Cortex of kidney (tissue), 1 donor: ENCODE measurements at places on chromosomes 5 and 9.

- DNase-seq, result no peak
Measured at GRCh38 chr5:73027361-73027760, 71.5 kb downstream of the FCHO2 start.

DNA sequence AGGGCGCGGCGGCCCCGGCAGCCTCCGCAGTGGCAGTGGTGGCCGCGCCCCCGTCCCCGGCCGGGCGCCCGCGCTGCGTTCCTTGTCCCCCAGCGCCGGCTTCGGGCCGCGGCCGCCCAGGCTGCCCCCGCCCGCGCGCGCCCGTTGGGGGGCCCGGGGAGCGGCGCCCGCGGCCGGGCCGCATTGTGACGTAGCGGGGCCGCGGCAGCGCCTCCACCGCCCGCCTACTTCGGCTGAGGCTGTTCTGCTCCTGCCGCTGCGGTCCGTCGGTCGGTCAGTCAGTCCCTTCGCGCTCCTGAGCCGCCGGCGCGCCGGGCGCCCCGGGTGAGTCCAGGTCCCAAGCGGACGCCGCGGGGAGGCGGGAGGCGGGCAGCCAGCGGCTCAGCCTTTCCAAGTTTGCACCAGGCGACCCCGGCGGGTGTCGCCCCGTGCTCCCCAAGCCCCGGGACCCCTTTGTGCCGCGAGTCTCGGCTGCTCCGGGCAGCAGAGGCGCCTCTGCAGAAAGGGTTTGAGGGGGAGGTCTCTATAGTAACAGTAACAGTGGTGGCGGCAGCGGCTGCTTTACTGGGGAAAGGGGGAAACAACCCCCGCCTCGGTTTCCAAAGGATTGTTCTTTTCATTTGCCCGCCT lies at the start of gene SNCAIP:
SNCAIP (plus strand) TSS at position 277 of the 630 bp plus-strand sequence. CDS start 78,898 bp downstream, outside the sequence.
- DNase-seq, result peak; percentile 13

DNA sequence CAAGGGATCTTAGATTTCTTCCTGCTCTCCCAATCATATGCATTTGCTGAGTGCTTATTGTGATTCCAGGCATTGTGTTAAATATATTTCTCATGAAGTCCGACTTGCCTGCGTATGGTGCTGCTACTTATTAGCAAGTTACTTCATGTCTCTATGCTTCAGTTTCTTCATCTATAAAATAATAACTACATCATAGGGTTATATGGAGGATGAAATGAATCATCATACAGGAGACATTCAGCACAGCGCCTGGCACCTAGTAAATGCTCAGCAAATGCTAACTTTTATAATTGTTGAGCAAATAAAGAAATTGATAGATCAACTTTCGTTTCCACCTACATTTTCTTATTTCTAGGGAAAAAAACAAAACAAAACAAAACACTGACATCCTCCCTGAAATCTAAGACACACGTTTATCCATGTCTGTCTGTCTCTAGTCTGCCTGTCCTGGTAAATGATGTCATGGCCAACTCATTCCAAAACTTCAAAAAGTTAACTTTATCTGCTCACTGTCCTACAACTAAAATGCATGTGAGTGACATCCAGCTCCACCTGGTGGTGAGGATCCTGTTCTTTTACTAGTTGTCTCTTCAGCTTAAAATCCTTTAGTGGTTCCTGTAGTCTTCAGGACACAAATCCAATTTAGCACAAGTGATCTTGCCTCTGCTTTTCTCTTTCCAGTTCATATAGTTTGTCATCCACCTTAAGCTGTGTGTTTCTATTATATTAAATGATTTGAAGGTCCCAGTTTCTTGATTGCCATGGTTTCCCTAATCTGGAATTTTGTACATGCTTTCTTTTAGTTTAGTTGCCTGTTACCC lies 27.7 kb downstream of the PPP3R2 start:
- no peak for DNase-seq

- no peak for DNase-seq
Measured at GRCh38 chr5:135467051-135467625, 15.0 kb upstream of the TIFAB start.

GRCh38 chr9:109378316-109378715 lies 57.5 kb upstream of the EPB41L4B start:
- no peak for DNase-seq

DNA sequence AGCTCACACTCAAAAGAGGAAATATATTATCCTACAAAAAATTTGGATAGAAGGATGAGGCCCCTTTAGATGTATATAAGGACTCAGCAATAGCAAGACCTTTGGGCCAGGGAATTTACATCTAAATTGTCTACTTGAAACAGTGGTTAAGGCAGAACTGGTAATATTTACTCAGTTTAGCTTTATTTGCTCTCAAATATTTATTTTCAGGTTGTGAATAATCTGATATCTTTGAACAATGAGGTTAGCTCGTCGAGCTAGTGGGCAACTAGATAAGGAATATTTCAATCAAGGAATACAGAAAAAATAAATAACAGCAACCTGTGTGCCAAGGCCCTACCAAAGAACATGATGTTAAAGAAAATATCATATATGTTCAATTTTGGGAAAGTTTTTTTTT lies 966.3 kb downstream of the DTWD2 start:
- no peak for DNase-seq

- no peak for DNase-seq
Measured at GRCh38 chr5:38319491-38319890, 61.1 kb downstream of the EGFLAM start.

DNA sequence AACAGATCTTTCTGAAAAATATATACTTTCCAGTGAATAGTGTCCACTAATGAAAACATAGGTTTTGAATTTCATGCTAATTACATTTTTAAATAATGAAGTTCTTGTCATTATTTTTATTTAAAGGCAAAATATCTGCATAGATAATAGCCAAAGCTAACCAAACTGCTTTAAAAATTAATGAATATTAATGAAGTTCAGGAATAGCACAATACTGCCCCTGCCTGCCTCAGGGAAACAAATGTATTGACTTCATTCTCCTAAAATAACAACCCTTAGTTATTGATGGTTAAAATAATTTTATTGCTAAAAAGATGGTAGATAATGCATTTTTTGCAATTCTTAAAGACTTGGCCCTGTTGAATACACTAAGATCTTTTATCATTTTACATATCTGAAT lies 103.6 kb upstream of the SSBP2 start:
- DNase-seq, result no peak

DNA sequence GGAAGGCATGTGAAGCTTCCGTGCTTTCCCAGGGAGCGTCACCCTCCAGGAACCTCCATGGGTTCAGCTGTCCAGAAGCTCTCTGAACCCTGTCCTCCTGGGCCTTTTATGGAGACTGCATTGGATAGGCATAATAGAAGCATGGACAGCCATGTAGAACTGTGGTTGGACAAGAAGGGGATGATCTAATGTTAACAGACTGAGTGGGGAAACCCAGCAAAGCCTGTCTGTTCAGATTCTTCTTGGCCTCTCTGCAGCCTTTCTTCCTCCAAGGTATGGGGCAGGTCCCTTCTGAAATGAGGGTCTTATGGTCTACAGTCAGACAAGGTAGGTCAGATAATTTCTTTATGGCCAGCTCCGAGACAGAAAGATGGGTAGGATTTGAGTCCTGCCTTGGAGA lies 59.1 kb upstream of the CTNNA1 start:
- DNase-seq, result no peak

- DNase-seq, result no peak
Measured at GRCh38 chr9:70428781-70429180, 14.3 kb upstream of the KLF9 start.

DNA sequence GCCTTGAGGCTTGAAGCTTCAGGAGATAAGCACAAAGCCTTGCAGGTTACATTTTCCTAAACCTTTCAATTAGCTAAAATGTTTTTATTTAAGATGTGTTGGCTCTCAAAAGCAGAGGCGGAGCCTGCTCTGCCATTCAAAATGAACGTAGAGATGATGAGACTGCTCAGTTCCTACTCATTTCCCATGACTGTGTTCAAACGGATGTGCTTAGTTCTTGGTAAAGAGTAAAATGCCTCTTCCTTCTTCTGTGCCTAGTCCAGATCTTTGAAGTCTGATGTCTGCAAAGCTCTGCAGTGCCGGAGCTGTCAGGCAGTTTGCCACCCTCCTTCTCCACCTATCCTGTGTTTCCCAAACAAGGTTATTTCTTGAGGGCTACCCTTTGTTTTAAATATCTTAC lies 46.3 kb upstream of the ADAMTSL1 start:
- DNase-seq, result no peak

DNA sequence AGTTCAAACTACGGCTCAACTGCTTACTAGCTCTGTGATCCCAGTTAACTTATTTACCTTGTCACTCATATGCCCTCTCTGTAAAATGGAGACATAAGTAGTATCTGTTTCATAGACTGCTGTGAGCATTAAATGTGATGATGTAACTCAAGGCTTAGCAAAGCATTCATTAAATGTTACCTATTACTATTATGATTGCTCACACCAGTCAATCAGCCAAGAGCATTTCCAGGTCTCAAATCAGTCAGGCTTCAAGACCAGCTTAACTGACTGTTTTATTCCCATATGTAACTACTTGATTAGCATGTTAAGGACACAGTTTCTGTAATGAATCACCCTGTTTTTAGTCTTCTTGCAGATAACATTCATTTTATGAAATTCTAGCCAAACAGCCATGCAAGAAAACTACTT lies 413.3 kb downstream of the MLLT3 start:
- no peak for DNase-seq

GRCh38 chr5:71932655-71933338 lies 174.5 kb upstream of the MAP1B start:
- no peak for DNase-seq

- no peak for DNase-seq
Measured at GRCh38 chr9:13607481-13608441, 328.3 kb upstream of the MPDZ start.

- no peak for DNase-seq
Measured at GRCh38 chr5:58016358-58016757, 443.5 kb downstream of the PLK2 start.

GRCh38 chr5:107885601-107886000 lies 214.9 kb upstream of the EFNA5 start:
- no peak for DNase-seq

- no peak for DNase-seq
Measured at GRCh38 chr9:132555528-132555927, 26.9 kb upstream of the BARHL1 start.

- DNase-seq, result no peak
Measured at GRCh38 chr5:1015507-1015906, 6.9 kb downstream of the NKD2 start.

DNA sequence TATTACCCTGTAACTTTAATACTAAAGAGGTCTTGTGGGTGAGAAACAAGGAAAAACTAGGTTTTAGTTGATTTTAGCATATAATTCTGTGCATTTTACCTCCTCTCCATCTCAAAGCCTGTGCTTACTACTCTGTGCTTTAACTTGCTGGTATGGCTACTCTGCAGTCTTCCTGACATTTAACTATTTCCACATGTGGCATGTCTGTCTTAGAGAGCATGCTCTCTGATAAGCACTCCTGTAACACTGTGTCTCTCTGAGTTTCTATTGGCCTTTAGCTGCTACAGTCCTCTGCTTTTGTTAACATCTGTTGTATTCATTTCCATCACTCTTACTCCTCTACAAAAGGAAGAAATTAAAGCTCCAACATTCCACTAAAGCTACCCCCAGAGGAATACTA lies 418.3 kb downstream of the RAB3C start:
- DNase-seq, result no peak
